ENCODE measurements at places on chromosomes 1 and 21. TPM values are rescaled to one million over a fixed set of nuclear protein-coding genes. Genes with fewer than 3 reads are reported as not detected.

DNA sequence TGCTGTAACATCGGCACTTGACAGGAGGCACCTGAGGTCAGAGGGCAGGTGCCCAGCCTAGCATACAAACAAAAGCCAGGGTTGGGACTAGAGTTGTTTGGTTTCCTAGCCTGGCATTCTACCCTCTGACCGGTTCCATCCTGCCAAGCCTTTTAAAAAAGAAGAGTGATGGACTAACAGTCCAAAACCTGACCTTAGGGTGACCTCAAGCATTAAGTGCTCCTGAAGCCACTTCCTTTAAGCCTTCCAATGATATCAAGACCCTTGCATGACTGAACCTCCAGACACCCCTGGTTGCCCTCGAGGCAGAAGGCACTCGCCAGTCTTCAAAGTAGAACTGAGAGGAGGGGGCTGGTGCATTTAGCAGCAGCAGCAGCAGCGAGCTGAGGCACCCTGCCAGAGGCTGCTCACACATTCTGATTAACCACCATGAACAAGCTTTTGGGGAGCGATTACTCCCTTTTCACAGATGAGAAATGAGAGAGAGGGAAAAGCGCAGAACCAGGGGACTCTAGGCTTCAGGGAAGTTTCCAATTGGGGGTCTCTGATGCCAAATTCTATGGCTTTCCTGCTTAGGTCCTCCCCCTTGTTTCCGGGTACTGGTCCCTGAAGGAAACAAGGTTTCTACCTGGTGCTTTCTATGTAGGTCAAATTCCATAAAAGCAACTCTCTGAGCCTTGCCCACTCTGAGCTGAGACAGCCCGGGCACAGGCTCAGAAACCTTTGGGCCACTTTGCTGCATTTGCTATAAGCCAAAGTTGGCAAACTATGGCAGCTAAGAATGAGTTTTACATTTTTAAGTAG is 9.2 kb downstream of the SLC2A1 start:
- DNase-seq, result no peak

DNA sequence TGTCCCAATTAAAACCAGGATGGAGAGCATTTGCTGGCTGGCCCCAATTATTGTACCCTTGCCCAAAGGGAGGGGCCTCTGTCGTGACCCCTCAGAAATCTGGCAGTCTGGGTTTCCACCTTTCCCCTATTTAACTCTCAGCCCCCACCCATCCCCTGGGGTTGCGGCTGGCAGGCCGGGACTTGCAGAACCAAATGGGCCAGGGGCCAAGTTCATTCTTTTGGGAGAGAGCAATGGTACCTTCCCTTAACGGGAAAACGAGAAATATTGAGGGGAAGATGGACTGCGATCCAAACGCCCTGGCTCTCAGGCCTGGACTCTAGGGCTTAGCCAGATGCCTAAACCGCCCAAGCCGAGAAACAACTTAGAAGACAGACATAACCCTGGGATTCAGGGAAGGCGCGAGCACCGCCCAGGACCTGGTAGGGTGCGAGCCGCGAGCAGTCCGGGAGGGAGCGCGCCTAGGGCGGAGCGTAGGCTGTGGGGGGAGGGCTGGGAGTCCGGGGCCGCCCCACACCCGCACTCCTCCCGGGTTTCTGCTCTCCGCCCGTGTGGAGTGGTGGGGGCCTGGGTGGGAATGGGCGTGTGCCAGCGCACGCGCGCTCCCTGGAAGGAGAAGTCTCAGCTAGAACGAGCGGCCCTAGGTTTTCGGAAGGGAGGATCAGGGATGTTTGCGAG is at the start of gene SLC27A3:
SLC27A3 (plus strand) TSS at position 628 of the 678 bp plus-strand sequence. CDS start 91 bp downstream, outside the sequence.
- DNase-seq, result peak; percentile 83

DNA sequence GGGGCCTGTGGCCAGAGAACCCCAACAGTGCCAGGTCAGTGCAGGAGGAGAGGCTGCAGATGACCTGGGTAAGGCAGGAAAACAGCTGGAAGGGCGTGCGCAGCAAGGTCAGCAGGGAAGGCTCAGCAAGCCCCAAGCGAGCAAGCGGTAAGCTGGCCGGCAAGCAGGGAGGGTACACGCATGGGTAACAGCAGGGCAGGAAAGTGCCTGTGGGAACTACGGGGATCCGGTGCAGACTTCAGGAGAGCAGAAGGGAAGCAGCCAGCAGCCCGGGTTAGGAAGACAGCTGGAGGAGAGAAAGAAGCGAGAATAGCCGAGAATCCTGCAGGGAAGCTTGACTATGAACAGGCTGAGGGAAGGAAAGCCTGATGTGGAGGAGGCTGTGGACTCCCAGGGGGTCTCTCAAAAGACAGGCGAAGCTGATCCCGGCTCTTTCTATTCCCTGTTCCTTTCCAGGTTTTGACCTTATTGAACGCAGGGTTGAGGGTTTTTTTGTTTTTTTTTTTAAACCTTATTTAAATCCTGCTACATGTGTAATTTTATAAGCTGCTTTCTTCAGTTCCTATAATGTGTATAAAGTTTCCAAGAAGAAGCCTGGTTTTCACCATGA is 20.9 kb downstream of the UMODL1 start:
- no peak for DNase-seq

- DNase-seq, result no peak
Measured at GRCh38 chr1:204461331-204462228, 33.0 kb downstream of the PIK3C2B start.

Gene PDE9A
- 236 TPM for total RNA-seq

Gene C1orf87
- not detected for total RNA-seq

DNA sequence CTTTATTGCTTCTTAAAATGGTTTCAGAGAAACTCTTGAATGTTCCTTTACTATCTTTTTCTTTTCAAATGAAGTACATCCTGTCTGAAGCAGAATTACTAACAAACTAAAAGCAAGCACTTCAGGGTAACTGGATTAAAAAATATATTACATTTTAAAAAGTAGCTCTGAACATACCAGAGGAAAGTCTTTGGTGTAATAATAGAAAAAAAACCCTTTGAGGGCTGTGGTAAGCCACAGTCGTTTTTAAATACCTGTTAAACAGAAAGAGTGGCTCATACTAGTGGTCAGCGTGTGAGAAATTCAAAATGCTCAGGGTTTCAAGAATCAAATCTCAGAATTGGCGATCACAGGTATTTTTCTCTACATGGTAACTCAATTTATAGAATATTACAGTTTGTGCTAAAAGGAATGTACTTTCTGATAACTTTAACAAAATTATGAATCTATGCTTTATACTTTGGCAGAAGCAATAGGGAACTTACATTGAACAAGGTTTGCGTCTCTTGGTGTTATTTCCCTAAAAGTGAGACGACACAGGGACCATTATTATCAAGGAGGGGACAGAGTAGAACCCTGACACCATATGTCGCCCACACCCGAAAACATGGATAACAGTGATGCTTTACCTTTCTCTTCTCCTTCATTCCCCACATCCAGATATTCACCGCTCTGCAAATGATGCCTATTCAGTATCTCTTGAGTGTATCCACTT is 97.0 kb upstream of the DPH5 start:
- DNase-seq, result no peak

DNA sequence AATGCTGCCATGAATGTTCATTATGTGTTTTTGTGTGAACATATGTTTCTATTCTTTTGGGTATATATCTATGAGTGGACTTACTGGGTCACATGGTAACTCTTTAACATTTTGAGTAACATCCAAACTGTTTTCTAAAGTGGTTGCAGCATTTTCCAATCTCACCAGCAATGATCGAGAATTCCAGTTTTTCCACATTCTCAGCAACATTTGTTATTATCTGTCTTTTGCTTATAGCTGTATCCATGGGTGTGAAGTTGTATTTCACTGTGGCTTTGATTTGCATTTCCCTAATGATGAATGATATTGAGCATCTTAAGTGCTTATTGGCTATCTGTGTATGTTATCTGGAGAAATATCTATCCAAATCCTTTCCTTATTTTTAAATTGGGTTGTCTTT is 89.2 kb upstream of the SLFNL1 start:
- no peak for DNase-seq

GRCh38 chr1:151508833-151509232 is 2.4 kb upstream of the CGN start:
- peak; percentile 80 for DNase-seq

- no peak for DNase-seq
Measured at GRCh38 chr1:20483098-20483832, 2.7 kb downstream of the CAMK2N1 start.

Gene RSPH1
- total RNA-seq, result 7.4 TPM

Gene C8B
- total RNA-seq, result not detected

- no peak for DNase-seq
Measured at GRCh38 chr1:180386745-180387367, 115.5 kb downstream of the ACBD6 start.

- DNase-seq, result no peak
Measured at GRCh38 chr1:36446746-36447145, 3.5 kb downstream of the OSCP1 start.

DNA sequence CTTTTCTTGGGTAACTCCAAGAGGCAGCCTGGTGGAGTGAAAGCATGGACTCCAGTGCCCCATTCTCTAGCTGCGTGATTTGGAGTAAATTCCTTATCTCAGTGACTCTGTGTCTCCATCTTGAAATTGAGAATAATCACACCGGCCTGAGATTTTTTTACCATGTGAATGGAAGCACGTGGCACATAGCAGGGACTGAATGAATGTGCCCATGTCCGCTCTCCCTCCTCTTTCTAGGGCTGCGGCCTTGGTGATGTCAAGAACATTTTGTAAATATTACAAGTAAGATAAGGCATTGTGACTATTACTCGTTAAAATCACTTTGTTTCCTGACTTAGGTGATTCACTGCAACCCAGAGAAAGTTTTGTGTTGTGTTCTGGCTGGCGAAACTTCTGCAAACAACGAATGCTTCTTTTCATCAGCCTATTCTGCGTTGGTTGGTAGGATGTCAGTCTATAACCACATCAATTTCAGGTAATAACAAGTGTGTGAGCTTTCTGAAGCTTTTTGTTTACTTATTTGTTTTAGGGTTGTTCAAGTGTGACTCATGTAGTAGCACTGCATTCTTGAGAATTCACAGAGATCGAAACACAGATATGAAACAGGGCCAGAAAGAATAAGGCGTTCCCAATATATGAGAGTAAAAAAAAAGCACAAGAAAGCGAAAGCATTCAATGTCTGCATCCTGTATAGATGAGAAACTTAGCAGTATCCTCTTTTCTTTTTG is 135.7 kb upstream of the SLC45A1 start:
- no peak for DNase-seq

DNA sequence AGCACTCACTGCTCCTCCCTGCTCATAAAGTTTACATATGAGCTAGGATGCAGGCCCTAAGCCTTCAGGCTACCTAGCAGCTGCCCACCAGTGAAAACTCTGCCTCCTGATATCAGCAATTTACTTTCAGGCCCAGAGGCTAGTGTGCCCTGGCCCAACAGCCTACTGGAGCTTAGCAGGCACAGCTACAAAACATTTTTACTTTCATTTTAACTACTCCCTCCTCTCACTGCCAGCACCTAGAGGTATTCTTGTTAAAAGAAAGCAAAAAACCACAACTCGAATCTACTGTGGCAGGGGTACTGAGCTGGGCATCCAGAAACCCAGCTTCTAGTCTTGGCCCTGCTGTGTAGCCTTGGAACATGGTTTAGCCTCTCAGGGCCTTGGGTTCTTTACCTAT is 5.8 kb upstream of the LORICRIN start:
- DNase-seq, result no peak

Gene IL6R
- total RNA-seq, result 51.4 TPM

- no peak for DNase-seq
Measured at GRCh38 chr21:15421441-15421881, 308.3 kb upstream of the USP25 start.

- DNase-seq, result no peak
Measured at GRCh38 chr1:100969327-100969726, 56.3 kb downstream of the DPH5 start.

Gene ASPM
- 2.7 TPM for total RNA-seq

DNA sequence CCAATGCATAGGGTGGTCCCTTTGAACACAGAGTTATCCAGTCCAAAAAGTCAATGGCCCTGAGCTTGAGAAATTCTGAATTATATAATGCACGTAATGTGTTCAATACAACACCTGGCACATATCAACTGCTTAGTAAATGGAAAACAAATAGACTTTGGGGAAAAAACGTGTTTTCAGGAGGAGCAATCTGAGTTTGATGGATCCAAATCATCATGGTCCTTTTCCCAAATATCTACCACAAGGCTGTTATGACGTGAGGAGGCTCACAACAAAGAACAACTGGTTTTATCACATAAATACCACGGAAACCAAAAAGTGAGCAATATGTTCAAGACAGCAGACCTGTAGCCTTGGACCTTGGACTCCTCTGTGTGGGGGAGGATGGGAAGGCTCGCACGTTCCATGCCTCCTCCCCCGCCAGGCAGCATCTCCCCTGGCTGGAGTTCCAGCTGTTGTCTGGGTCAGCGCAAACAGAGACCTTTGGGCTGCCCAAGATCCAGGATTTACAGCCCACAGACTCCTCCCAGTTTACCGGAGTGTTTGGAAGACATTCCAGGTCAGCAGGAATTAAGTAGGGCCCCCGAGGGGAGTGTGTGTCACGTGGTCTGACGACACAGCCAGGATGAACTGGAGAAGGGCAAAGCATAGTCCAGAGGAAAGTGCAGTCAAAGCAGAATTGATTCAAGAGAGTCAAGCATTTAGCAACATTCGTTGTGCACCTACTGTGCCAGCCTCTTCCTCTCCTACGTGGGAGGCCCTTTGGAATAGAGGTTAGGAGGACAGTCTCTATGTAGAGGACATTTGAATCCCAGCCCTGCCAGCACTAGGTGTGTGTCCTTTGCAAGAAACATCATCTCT is 32.2 kb upstream of the MED18 start:
- DNase-seq, result peak; percentile 85

Gene OR10Z1
- not detected for total RNA-seq

GRCh38 chr1:161209790-161210409 is 5.2 kb upstream of the FCER1G start:
- peak; percentile 79 for DNase-seq

DNA sequence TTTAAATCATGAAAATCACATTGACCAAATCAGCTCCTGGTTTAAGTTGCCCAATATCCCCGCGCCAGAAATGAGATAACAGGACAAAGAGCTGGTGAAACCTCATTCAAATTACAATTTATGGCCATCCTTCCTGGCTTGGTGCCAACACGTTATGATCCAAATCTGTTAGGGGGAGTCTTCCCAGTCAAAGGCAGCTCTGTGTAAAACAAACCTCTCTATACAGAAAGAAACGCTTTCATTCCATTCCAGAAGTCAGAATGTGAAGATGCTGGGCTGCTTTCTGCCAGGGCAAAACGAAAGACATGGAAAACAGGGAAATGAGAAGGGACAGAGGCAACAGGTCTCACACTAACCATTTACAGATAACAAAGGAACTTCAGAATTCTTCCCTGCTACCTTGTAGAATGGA is 53.5 kb upstream of the TIAM1 start:
- DNase-seq, result peak; percentile 19

Gene FAM72D
- 0.17 TPM for total RNA-seq

GRCh38 chr1:244653439-244654107 is 647 bp downstream of the DESI2 start:
- peak; percentile 48 for DNase-seq

- no peak for DNase-seq
Measured at GRCh38 chr21:23949493-23949892, 1657.8 kb downstream of the MRPL39 start.

DNA sequence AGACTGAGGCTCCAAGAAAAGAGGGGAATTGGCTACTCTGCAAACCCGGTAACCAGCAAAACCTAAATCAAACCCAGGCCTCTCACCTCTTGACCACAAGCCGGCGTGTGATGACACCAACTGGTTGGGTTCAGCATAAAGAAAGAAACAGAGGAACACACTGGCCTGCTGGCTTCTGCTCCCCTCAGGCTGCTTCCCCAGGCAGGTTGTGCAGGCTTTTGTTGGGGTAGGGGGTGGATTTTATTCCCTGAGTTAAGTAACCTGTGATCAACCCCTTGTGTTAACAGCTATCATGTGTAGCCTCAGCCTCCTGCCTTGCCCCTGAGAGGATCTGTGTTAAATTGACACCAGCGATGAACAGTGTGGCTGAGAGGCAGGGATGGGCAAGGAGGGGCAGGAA is 111.6 kb upstream of the ZBTB40 start:
- DNase-seq, result no peak

- peak; percentile 70 for DNase-seq
Measured at GRCh38 chr1:155241069-155241679, 14.1 kb downstream of the ENTREP3 start.
